ENCODE measurements at places on chromosomes 12 and 14.
A peak's percentile ranks its signal among the peaks of the same experiment; 100 is the strongest.

DNA sequence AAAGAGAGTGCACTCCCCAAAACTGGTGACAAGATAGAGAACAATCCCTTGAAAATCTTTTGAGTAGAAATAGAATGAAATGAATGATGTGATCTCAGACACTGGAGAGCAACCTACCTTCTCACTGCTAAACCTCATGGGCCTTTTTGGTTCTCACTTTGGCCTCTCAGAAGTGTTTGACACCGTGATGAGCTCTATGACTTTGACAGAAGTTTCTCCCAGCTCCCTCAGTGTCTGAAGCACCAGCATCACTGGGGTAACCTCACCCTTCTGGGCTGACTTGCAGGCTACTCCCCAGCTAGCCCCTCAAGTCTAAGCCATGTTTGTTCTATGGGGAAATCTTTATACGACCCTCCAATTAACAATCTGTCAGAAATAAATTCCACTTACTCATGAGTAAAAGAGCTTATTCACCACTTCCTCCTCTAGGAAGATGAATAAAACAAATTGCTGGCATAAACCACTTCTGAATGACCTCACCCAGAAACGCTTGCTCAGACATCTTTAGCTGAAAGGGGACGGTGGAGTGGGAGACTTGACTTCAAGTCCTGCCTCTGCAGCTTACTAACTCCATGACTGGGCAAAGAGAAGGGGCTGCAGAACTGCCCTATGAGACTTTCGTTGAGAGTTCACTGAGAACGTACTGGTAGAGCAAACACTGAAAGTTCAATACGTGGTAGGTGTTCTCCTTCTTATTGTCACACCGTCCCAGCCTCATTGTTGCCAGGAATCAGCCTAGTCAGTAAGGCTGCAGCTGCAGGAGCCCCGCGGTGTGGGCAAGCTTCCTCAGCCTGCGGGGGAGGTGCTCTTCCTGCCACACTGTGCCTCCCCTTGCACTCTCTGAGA, 46.5 kb downstream of the ST8SIA1 start:
- no peak for DNase-seq

DNA sequence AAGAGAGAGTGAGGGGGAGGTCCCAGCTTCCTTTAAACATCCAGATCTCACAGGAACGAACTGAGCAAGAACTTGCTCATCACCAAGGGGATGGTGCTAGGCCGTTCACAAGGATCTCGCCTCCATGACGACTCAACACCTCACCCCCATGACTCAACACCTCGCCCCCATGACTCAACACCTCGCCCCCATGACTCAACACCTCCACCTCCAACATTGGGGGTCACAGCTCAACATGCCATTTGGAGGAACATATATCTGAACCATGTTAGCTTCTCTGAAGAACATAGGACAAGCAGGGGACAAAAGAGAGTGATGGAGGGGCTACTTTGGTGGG, 66.0 kb upstream of the LHX5 start:
- no peak for DNase-seq

DNA sequence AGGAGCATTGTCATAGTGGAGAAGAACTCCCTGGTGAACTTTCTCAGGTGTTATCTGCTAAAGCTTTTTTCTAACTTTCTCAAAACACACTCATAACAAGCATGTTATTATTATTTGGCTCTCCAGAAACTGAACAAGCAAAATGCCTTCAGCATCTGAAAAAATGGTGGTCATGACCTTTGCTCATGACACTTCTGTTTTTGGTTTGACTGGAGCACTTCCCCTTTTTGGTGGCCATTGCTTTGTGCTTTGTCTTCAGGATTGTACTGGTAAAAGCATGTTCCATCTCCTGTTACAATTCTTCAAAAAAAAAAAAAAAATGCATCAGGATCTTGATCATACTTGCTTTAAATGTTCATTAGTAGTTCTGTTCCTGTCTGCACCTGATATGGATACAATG, 1241.6 kb upstream of the USP15 start:
- no peak for DNase-seq

- DNase-seq = no peak
These were observed 1.0 kb upstream of the KRT6A start for GRCh38 chr12:52494100-52494499.

DNA sequence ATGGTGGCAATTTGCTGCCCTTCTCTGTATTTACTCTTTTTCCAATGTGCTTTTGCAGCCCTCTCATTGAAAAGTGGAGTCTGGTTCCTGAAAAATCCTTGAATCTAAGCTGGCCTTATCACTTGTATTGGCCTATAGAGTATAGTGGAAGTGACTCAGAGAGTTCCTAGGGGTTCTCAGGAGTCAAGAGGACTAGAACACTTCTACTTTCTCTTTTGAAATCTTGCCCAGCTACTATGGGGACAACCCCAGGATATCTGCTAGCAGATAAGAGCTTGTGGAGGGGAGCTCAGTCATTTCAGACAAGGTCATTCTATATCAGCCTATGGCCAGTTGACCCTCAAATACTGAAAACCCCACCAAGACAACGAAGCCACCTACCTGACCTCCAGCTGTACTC, 26.7 kb upstream of the WSCD2 start:
- DNase-seq = no peak

DNA sequence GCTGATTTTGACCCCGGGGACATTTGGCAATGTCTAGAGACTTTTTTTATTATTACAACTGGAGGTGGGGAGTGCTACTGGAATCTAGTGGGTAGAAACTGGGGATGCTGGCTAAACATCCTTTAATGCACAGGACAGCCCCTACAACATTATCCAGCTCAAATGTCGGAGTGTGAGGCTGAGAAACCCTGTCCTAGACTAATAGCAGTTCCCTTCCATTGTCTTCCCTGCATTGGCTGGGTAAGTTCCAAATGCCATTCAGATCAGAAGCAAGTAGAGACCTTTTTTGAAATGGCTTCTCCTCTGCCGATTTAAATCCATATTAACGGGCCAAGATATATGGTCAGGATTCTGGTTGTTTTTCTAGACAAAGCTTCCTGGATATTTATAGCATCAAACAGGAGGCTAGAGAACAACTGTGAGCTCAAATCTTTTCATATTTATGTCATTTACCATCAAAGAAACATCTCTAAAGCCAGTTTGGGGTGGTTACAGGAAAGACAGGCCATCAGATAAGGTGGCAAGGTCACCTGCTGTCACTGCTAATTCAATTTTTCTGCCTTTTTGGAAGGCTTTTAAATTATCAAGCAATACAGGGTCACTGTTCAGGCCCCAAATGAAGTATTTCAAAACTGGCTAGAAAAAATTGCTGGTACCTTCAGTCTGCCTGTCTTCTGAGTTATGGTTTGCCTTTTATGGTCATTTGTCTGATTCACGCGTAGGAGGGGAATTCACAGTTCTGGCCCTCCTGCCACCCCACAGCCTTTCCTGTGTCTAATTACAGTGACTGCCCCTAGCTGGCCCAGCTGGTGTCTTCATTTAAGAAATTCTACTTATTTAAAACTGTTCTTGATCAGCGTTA, 20.1 kb upstream of the AKAP5 start:
- no peak for DNase-seq

DNA sequence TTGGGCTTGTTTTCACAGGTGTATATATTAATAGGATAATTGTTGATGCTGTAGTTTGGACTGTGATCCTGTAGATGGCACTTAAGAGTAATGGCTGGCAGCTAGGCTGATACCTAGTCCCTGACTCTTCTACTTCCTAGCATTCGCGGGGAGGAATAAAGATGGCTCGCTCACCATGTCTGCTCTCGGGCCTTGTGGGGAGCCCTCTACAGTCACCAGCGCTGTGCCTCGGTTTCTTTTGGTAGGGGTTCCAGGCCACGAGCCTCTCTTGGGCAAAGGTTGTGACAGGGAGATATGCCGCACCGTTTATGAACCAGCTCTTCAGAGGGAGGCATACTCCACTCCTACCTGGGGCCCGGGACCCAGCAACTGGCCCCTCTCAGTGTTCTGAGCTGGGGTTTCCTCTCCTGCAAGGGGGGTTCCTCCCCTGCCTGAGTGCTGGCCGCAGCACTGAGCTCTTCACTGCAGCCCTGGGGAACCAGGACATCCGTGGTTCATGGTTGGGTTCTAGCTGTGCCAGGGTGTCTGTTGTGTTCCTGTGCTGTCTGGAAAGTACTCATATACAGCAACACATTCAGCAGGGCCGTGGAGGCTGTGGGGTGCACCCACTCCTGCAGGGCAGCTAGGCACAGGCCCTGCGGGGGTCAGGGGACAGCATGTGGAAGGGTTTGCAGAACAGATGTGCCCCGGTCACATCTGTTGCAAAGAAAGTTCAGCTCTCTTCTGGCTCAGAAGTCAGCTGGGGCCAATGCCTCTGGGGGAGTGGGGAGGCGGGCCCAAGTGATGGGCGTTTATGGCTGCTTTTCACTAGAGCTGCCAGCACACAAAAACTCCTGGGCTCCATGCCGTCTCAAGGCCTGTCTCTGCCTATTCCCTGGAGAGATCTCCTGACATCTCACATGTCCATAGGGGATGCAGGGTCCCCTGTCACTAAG, 147.9 kb downstream of the PPFIA2 start:
- DNase-seq = no peak

DNA sequence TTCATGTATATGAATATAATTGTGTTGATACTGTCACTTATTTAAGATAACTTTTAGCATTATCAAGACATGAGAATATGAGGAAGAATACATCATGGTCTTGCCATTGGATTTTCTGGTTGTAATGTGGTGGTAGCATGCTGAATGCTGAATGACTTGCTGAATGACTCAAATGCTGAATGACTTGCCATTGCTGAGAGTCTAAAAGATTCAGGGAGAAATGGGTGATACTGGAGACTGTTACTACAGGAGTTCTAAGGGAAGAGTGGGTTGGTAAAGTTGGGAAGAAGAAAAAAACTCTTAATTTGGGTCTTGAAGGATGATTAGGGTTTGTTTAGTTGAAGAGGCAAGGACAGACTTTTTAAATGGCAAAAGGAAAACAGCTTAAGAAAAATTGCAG, 72.1 kb upstream of the MANSC4 start:
- no peak for DNase-seq

GRCh38 chr14:65213316-65213715, 111.0 kb upstream of the MAX start:
- no peak for DNase-seq

- no peak for DNase-seq
These were observed 2.7 kb upstream of the LAG3 start for GRCh38 chr12:6769666-6770065.

GRCh38 chr12:78209846-78210505, 379.3 kb downstream of the NAV3 start:
- no peak for DNase-seq

- DNase-seq = peak; percentile 77
These were observed 96.4 kb downstream of the SCARB1 start for GRCh38 chr12:124767066-124767821.

DNA sequence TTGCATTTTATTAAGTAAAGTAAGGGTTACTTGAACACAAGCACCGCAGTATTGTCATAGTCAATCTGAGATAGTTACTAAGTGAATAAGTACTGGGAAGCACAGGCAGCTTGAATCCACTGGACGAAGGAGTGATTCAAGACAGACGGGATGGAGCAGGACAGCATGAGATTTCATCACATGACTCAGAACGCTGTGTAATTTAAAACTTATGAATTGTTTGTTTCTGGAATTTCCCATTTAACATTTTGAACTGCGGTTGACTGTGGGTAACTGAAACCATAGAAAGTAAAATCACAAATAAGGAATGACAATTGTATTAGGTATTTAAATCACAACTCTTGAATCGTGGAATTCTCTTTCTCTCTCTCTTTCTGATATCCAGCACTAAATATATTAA, 1630.4 kb upstream of the SEL1L start:
- DNase-seq = no peak

DNA sequence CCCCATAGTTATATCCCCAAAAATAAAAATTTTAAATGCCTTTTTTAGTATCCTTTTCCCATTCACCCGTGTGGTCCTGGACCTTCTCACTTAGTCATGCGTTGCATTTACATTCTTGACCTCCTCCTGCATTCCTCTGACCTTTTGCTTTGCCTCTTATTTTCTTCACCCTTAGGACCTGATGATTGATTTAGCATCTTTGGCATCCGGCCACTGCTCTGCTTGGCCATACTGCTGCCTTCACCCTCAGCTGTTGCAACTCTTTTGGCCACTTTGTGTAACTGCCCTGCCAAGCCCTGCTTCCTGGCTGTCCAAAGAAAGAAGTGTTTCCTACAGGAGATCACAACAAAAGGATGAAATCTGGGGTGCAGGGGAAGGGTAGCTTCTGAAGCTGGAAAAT, 48.8 kb upstream of the SLC38A4 start:
- no peak for DNase-seq

- DNase-seq = no peak
These were observed 3.2 kb upstream of the C12orf42 start for GRCh38 chr12:103498990-103499389.

- no peak for DNase-seq
These were observed 250.4 kb downstream of the C12orf75 start for GRCh38 chr12:105580821-105581352.

- DNase-seq = no peak
These were observed 141.5 kb downstream of the TTC7B start for GRCh38 chr14:90674716-90675115.

GRCh38 chr12:3579446-3580093, 88.6 kb downstream of the PRMT8 start:
- no peak for DNase-seq

DNA sequence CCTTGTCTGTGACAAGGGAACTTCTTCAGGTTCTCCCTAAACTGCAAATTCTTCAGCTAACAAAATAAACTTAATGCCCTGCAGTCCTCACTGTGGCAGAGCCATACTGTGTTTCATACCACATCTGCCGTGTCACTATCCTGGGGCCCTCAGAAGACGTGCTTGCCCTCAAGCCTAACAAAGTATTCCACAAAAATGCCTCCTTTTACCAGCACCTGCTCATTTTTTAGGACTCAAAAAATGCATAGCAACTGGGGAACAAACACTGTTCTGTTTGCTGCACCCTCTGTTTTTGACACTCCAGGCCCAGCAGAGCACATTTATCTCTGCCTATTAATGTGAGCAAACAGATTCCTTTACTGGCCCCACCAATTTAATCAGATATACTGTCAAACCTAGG, 270.7 kb upstream of the SSTR1 start:
- DNase-seq = no peak

- DNase-seq = no peak
These were observed 79.5 kb downstream of the OTOGL start for GRCh38 chr12:80178846-80179245.

DNA sequence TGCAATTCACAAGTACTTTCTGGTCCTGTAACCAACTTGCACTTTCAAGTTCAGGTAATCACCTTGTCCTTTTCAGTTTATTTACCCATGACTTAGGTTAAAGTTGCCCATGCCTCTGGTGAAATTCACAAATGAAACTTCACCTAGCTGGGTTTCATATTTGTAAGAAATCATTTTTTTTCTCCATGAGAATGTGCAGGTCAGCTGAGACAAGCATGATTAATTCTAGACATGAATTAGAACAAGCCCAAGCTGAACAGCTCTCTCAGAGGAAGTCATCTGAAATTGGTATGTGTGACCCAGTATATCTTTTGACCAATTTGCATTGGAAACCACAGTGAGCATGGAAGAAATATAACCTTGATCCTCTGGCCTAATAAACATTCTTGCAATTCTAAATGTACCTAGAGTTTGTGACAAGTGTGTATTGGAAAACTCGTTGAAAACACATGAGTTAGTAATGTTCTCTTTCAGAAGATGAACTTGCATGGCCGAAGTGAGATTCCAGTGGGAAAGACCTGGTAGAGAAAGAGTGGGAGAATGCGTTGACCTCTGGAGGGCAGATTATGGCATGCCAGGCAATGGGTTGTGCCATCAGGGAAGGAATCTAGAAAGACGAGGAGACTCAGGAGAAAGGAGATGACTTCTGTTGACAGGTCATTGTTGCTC, 486.5 kb downstream of the ZFP36L1 start:
- no peak for DNase-seq

Data from activated T-helper 1 cell treated with anti-CD3 and anti-CD28 coated beads, Interleukin-2, amount 50 U/mL, for 16 hours (primary cell).